Stimulated activated CD4-positive, alpha-beta T cell treated with anti-CD3 and anti-CD28 coated beads, Interleukin-1b, Interleukin-23, amount 100 ng/mL, for 1 hour (primary cell): ENCODE measurements at places on chromosomes 13 and 19.

- no peak for DNase-seq
Measured at GRCh38 chr19:40464059-40465024, 1.2 kb downstream of the BLVRB start.

GRCh38 chr13:50645092-50645491 is 198.4 kb downstream of the DLEU7 start:
- DNase-seq, result no peak

DNA sequence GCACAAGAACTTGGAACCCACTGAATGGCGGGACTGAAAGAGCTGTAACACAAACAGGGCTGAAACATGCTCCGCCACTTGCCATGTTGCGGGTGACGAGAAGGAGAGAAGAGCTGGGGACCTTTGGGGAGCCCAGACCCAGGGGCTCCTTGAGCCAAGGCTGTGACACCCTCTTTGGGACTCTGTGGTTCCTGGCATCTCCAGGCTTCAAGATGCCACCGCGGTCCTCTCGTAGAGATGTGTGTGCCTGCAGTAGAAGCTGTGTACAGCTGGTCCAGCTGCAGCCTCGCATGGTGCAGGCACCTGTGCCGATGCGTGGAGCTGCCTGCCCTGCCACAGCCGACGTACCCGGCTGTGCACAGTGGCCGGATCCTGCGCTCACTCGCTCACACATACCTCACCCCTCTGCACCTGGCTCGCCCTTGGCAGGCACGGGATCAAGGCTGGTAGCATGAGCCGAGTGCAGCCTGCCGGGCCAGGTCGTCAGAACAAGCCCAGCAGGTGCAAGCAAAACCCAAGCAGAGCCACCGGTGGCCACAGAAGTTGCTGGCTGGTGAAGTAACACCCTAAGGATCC is 1385.8 kb downstream of the PCDH9 start:
- DNase-seq, result no peak

- DNase-seq, result no peak
Measured at GRCh38 chr13:31761951-31762350, 22.6 kb downstream of the RXFP2 start.

DNA sequence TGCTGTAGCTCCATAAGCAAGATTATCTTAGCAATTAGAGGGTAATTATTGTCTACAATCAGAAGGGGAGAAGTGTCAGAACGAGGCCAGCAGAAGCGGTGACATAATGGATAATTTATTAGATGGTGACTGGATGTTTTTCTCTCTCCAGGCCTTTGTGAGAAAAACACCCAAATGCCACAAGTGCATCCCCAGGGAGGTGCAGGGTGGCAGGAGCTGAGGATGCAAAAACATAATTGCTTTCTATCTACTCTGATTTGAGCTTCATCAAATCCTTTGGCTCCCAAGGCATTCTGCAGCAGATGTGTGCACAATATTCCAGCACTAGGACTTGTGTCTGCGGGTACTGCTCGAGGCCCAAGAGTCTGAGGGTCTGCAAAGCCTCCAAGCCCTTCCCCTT is 220.1 kb upstream of the SERP2 start:
- DNase-seq, result no peak

- DNase-seq, result no peak
Measured at GRCh38 chr13:95707442-95708390, 30.8 kb downstream of the DNAJC3 start.

GRCh38 chr13:106534639-106535551 is 567 bp downstream of the EFNB2 start:
- no peak for DNase-seq

DNA sequence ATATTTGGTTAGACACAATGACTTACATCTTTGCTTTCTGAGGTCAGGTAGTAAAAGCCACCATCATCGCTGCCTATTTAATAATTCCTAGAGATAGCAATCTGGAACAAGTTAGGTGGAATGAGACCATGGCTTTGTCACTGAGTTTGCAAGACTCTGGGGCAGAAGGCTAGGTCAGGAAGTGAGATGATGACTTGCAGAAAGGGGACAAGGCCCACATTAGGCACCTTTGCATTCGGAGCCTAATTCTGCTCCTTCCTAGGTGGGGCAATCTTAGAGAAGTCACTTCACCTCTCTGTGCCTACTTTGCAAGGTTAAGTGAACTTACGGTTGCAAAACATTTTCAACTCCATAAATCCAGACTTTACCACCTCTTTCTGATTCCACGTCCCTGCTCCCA is 10.3 kb downstream of the EDDM13 start:
- no peak for DNase-seq

DNA sequence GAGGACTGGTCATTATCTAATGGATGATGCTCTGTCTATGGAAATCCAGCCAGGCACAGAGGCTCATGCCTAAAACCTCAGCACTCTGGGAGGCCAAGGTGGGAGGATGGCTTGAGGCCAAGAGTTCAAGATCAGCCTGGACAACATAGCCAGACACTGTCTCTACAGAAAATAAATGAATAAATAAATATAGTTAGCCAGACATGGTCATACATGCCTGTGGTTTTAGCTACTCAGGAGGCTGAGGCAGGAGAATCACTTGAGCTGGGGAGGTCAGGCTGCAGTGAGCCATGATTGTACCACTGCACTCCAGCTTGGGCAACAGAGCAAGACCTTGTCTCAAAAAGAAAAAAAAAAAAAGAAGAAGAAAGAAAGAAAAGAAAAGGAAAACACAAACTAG is 234.7 kb downstream of the TSHZ3 start:
- no peak for DNase-seq

DNA sequence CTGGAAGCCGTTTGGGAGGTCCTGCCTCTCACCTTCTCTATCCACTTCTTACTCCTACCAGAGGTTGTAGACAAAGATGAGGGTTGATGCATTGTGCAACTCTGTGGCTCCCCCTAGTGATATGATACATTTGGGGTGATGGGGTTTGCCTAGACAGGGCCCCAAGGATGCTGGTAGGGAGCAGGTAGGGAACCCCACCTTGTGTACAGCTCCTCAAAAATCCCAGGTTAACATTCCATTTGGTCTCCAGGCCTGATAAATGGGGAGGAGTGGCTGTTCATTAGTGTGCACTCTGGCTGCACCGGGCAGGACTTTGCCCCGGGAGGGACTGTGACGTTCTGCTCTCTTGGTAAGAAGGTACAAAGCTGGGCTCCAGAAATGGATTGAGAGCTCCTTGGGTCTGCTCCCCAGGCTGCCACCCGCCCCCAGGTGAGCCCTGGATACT is 19.2 kb downstream of the SIGLEC8 start:
- no peak for DNase-seq

- DNase-seq, result no peak
Measured at GRCh38 chr13:68007576-68007975, 777.4 kb upstream of the PCDH9 start.

DNA sequence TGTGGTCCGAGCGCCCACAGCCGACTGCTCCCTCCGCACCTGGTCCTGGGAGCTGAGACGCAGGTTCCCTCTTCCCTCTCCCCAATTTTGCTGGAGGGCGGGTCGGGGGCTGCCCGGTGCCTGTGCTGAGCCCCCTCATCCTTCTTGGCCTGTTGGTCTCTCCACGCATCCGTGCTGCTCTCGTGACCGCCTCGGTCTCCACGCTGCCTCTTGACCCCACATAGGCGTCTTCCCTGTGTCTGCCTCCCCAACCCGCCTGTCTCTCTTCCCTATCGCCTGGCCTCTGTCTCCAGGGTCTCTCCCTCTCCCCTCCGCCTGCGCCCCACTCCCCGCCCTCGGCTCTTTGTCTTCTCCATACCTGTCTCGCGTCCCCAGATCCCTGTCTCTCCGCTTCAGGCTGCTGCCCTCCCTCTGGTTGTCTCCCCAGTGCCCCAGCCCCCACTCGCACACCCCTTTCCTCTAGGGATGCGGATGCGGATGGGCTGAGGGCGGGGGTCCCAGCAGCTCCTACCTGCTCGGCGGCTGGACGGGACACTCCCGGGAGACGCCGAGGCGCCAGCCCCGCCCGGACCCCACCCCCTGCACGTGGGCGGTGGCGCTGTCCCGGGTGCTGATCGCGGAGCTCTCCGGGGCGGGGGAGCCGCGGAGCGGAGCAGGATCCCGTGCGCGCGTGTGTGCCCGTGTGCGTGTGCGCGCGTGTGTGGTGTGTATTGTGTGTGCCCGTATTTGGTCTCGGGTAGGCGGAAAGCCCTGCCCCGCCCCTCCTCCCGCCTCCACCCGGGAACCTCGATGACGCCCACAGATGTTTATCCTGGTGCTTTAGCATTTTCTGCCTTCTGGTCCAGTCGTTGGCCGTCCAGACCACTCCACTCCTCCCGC is at the start of gene SYT5:
TSS of gene SYT5 (minus strand) at position 684 of the 879 bp plus-strand sequence. CDS start 1,248 bp downstream, outside the sequence.
- DNase-seq, result peak; percentile 10

DNA sequence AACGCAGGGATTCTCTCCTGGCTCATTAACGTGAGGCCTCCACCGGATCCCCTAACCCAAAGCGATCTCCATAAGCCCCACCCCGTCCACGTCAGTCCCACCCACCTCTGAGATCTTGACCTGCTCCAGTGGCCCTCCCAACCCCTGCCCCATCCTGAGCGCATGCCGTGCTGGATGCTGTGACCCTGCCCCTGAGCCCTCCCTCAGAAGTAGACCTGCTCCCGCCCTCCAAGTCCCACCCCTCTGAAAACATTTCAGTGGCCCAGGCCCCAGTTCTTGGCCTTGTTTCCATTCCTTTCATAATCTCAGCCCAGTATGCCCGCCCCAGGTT is 19.9 kb downstream of the LMTK3 start:
- DNase-seq, result no peak

DNA sequence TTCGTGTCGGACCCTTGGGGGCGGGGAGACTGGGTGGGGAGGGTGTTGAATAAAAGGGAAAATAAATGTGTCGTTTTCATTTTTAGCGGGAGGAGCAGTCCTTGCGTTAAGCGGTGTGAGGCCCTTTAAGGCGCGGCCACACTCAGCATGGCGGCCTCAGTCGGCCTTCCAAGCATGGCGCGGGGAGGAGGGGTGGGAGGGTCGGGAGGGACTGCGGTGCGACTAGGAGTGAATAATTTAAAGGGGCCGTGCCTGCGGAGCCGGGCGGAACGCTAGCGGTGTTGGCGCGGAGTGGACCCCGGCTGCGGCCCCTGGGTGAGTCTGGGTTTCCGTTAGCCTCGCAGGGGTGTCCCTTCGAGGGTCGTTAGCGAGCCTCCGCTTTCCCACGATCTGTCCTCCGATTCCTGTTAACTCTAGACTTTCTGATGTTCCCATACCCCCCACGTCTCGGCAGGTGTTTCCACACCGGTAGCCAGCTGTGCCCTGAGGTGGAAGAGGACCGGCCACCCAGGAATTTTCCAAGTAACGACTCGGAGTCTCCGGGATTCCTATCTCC is 1.5 kb upstream of the PNPLA6 start:
- peak; percentile 66 for DNase-seq

GRCh38 chr19:37513397-37513796 is 6.7 kb downstream of the ZNF793 start:
- no peak for DNase-seq

- no peak for DNase-seq
Measured at GRCh38 chr19:58563034-58563573, 4.7 kb upstream of the UBE2M start.

DNA sequence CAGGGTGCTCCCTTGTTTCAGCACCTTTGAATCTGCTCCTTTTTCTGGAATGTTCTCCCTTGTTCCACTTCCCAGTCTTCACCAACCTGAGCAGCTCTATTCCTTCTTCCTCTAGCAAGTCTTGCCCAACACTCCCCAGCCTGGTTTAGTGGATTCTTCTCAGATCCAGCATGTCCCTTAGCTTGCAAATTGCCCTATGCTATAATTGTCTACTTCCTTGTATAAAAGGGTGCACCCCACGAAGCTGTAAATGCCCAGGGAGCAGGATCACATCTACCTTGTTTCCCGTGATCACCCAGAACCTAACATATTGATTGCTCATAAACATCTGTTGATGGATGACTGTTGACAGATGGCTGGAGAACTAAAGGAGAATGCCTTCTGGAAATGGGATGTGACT is 93.2 kb upstream of the C1QTNF9B start:
- DNase-seq, result no peak

DNA sequence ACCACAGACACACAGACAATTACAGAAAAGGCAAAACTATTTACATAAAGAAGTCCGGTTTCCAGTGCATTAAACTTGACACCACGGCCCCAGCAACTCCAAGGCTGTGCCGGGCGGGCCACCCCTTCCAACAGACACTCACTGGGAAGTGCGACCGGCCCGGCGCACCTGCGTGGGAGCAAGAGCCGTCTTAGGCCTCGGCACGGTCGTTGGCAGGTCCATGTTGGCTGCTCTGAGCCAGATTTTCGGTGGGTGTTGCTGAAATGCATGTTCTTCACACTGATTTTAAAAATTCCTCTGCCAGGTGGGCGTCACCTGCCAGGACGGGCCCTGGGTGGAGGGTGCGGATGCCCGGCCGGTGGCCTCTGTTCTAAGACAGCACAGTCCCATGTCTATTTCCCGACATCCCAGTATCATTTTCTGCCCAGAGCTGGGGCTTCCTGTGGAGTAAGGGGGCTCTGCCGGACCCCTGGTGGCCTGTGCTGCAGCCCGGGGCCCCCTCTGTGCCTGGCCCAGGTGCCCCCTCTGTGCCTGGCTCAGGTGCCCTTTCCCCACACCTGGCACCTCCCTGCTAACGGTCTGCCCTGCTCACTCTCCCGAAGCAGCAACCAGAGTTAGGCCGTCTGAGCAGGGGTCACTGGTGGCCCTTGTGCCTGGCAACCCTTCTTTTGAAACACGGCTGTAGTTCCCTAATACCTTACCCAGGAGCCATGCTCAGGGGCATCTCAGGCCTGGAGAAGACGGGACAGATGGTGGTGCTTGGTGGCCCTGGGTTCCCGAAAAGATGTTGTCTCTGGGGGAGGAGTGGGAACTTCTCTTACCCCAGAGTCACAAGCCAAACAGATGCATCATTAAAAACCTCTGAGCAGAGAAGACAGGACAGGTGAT is 9.2 kb downstream of the TMEM255B start:
- DNase-seq, result no peak

- DNase-seq, result no peak
Measured at GRCh38 chr19:18852648-18853047, 20.9 kb downstream of the UPF1 start.

DNA sequence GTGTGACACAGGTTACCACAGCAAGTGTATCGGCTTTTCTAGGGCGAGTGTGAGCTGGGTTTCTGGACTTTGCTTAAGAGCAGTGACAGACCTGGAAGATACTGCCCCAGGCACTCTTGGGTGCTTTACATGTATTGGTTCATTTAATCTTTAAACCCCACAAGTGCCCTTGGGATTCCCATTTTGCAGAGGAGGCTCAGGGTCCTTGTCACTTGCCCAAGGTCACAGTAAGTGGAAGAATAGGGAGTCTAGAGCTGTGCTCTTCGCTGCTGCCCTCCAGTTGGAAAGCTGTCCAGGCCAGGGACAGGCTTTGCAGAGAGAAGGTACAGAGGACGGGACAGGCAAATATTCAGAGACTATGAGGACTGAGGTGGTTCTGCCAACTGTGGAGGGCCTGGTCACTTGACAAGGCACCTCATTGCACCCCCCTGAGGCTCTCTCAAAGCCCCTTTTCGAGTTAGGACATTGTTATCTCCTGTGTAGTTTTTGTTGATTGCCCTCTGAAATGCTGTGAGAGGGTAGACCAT is 42.4 kb downstream of the BBC3 start:
- DNase-seq, result no peak

GRCh38 chr19:31258211-31259052 is 90.8 kb downstream of the TSHZ3 start:
- DNase-seq, result no peak

GRCh38 chr13:65555962-65556361 is 1674.2 kb downstream of the PCDH9 start:
- no peak for DNase-seq

GRCh38 chr13:36088001-36088400 is 43.2 kb downstream of the DCLK1 start:
- no peak for DNase-seq
